ENCODE measurements at places on chromosomes 11 and 22.

DNA sequence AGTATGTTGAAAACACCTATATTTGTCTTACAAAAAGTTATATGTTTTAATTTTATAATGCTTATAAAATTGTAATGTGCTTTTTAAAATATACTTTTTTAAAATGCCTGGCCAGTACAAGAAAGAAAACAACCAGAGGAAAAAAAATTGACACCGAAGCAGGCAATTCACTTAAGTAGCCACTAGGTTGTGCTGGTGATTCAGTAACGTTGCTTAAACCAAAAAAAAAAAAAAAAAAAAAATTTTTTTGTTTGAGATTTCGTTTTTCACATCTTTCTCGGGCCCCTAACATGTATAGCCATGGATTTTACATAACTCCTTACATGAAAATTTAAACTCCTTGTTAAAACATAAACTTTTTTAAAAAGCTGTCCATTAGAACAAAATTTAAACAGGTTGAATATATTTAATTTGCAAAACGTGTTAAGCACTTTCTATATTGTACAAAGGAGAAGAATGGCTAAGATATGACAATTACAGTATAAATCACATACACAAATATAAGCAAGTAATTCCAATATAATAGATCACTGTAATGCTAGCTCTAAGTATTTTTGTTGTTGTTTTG, 9.2 kb downstream of the OR8B4 start:
- DNase-seq, result peak; percentile 17

GRCh38 chr11:92462821-92463220, 238.2 kb downstream of the FAT3 start:
- no peak for DNase-seq

GRCh38 chr11:45625611-45626010, 39.8 kb downstream of the CHST1 start:
- no peak for DNase-seq

GRCh38 chr11:75815345-75816168, 547 bp downstream of the UVRAG start:
- DNase-seq, result peak; percentile 39

GRCh38 chr11:64244107-64244506, 2.6 kb downstream of the PPP1R14B start:
- DNase-seq, result no peak

- DNase-seq, result no peak
Observed at GRCh38 chr22:46473021-46473779, 64.2 kb downstream of the CELSR1 start.

GRCh38 chr11:12884751-12885318, 124.3 kb upstream of the RASSF10 start:
- DNase-seq, result no peak

GRCh38 chr22:40406063-40406890, 35.9 kb downstream of the SGSM3 start:
- no peak for DNase-seq

GRCh38 chr11:64321533-64321932, 3.6 kb downstream of the PRDX5 start:
- DNase-seq, result no peak

- DNase-seq, result no peak
Observed at GRCh38 chr22:49400136-49400940, 427.3 kb downstream of the BRD1 start.

DNA sequence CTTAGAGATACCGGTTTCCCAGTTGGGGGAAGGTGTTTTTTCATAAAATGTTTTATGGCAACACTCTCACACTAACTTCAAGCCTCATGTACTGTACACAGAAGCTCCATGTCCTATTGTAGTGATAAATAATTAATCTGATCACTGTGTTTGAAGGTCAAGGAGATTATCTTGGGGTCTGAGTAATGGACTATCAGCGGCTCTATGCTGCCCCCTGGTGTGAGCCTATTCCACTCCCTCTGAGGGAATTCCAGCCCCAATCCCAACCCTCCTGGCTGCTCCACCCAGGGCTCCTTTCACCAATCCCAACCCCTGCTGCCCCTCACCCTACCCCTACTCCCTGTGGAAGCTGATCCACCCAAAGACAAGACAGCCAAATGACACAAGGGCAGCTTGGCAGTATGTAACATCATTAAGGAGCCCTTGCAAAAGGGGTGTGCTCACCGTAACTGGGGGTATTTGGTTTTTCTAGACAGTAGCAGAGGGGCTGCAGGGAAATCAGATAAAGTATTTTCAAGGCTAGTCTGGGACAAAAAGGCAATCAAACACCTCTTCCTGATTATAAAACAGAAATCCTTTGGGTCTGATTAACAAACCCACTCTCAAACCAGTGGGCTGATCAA, 22.3 kb downstream of the HPS4 start:
- DNase-seq, result peak; percentile 17

DNA sequence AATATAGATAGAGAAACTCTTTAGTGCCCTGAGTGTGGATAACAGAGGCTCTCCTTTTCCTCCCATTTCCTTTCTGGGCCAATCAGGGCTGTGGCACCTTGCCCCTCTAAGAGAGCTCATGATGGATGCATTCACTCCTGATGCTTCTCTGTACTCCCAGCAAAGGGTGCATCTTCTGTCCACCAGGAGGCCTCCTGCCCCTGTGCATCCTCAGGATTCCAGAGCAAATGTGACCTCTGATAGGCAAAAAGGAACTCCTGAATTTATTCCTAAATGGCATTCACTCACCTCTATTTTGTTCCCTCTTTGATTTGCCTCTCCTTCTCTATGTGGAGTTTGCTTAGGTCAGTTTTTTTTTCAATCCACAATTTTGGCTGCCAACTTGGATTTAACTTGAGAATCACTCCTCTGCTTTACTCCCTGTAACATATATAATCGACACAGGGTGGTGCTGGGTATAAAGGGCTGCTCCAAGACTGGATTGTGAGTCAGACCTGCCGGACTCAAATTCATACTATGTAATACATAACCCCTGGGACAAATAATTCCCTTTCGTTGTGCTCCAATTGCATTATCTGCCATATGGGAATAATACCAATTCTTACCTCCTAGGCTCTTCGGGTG, 1.1 kb upstream of the MRGPRX4 start:
- DNase-seq, result no peak

DNA sequence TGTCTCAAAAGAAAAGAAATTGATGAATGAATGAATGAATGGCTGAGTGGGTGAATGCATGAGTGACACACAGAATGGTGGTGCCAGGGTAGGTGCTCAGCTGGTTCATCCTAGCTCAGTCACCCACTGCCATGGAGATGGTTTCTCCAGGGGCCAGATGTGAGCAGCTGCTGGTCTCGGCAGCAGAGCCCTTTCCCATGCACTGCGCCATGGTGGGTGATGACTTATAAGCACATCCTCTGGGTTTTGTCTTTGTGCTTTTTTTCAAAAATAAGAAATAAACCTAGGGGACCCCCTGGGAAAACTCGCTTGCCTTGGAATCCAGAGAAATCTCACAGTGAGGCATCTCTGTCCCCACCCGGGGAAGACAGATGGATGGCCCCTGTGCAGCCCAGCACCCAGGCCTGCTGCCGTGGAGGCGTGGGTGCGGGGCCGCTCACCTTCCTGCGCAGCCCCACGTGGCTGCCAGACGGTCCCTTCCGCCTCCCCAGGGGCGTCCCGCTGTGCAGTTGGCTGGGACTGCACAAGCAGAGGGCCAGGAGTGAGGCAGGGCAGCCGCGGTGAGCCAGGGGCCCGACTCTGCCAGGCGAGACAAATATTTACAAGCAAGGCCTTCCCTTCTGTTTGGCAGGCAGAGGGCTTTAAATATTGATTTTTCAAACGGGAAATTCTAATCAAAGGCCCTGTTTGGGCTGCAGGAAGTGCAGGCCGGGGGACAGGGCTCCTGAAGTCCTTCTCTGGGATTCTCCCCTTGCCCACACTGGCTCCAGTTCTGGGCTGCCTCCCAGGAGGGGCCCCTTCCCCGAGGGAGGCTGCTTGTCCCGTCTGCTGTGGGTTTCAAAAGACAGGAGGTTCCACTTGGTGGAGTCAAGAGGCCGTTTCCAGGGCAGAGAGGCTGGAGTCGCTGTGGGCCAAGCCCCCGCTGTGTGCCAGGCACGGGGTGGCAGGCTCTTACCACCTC, 24.3 kb downstream of the MPPED1 start:
- no peak for DNase-seq

DNA sequence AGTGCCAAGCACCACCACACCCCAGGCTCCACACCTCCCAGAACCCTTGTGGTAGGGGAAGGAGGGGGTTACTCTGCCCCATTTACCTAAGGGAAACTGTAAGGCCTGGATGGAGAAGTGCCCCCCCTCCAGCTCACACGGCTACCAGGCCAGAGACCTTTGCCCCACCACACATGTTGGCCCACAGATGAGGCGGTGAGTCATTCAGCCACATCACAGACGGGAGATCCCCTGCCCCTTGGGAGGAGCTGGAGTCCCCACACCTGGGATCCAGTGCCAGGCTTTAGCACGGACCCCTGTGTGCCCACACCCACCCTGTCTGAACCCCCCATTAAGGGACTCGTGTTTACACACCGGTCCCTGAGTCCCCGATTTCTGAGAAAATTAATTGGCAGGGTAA, 24.9 kb downstream of the CDKN1C start:
- DNase-seq, result no peak

GRCh38 chr22:47201996-47202818, 439.8 kb downstream of the TBC1D22A start:
- DNase-seq, result no peak

DNA sequence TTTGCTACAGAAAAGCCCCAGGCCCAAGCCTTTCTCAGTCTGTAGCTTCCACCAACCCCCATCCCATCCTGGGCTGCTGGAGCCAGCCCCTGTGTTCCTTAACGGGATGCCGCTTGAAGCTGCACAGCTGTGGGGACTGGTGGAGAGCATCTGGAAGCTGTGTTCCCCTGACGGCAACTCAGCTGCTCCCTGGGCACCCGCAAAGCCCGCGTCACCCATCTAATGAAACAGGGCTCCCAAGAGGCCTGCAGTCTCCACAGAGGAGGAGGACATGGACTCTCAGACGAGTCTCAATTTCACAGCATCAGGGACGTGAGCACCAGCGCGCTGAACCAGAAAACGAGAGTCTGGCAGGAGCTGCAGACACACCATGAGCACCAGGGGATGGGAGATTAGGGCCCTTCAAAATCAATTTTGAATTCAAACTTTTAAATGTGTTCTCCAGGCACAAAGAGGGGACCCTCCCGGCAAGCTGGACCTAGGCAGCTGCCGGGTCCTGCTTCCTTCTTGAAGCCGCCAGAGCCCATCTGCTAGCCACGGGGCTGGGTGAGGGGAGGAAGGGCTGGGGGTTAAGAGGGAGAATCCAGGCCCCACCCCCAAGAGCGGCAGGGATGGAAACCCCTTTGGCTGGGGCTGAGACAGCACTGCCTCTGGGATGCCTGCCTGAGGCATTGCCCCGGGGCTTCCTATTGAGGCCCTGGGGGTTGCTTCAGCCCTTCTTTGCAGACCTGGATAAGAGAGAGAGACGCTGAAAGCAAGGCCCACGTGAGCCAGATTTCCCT, 21.0 kb downstream of the LMO1 start:
- no peak for DNase-seq

- DNase-seq, result peak; percentile 91
Observed at GRCh38 chr11:30322826-30323710, at the start of gene ARL14EP. Gene ARL14EP, plus strand, starts transcription at chr11:30323104. Its CDS starts 7,845 bp downstream, at chr11:30330949.

DNA sequence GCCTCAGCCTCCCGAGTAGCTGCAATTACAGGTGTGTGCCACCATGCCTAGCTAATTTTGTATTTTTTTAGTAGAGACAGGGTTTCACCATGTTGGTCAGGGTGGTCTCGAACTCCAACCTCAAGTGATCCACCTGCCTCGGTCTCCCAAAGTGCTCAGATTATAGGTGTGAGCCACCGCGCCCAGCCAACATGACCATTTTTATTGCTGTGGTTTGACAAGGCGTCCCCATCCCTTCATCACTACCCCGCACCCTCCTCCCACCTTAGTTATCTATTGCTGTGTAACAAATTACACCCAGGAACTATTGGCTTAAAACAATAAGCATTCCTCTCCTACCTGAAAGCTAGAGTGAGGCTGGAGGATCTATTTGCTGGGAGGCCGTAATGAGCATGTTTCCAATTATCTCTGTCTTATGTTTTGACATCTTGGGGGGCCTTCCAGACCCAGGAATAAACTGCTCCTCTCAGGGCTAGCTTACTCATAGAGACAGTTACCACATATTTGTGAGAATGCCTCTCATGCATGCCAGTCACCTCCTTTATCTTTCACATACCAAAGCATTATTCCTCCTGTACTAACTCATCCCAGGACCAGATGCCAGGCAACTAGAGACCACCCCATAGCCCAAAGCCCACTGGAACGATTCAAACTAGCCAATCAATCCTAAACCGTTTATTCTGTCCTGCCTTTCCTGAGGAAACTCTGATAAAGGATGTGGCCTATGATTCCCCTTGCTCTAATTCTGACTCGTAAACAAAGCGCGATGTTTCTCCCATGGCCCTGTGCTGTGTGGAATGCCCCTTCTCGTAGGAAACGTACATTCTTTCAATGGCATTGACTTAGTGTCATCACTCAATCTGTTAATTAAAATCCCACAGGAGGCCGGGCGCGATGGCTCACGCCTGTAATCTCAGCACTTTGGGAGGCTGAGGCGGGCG, 19.4 kb downstream of the SNU13 start:
- DNase-seq, result no peak

DNA sequence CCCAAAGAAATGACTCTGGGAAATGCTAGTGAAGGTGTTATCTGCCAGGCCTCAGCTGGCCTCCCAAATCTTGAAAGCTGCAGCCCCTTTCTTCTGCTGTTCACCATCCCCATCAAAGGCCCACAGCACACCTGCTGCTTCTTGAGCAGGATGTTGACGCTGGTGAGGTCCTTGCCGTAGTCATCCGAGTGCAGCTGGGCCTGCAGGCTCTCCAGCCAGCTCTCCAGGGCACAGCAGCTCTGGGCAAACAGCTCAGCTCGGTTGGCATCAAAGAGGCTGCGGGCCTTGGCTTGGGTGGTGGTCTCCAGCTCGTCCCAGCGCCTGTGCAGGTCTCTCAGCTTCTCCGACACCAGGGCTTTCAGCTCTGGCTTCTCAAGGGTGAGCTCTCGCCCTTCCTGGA, 18.5 kb upstream of the RBM4B start:
- no peak for DNase-seq

DNA sequence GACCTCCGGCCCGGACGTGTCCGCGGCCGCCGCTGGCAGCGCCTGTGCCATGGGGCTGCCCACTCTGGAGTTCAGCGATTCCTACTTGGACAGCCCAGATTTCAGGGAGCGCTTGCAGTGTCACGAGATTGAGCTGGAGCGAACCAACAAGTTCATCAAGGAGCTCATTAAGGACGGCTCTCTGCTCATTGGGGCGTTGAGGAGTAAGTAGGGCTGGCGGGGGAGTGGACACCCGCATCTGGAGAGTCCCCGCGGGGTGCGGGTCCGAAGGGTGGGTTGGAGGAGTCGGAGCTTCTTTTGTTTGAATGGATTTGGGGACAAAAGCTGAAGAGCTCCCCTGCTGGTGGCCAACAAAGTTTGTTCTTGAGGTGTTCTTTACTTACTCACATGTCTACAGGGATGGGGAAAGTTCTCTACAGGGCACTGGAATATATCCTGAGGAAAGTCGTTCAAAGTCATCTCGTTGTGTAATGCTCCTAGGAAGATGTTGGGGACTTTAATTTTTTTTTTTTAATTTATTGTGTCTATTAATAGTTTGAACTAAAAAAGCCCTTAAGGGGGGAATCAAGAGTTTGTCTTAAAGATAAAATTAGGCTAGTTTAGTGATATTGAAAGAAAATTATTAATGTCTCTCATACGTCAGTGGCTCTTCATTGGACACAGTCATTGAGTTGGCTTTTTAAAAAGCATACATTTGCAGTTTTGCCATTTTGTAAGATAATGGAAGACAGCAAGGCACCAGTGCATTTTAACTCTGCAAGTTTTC, 725 bp downstream of the ARHGAP42 start:
- DNase-seq, result peak; percentile 80

All from skin of body (tissue), 3 donors.